ENCODE measurements at places on chromosomes 3 and 15.

GRCh38 chr3:120182613-120183511 is 88.6 kb upstream of the GSK3B start:
- no peak for DNase-seq

- DNase-seq: no peak
These were observed 17.4 kb upstream of the NOX5 start for GRCh38 chr15:68997050-68997449.

DNA sequence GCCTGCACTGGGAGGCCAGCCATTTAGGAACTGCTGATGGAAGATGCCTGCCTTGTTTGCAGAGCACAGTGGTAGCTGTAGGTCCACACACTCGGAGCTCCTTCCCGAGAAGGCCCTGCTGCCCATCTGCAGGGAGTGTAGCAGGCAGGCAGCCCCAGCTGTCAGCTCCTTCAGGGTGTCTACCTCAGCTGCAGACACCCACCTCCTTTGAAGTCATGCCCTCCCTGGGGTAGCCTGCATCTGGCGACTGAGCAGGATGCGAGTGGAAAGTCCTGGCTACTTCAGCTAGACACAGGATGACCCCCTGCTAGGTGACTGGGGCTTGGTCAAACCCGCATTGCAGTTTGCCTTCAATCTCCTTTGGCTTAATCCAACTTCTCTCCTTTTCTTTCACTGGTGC is 93.2 kb upstream of the TLE3 start:
- DNase-seq: no peak

GRCh38 chr3:192514754-192515663 is 212.3 kb downstream of the FGF12 start:
- peak; percentile 39 for DNase-seq

DNA sequence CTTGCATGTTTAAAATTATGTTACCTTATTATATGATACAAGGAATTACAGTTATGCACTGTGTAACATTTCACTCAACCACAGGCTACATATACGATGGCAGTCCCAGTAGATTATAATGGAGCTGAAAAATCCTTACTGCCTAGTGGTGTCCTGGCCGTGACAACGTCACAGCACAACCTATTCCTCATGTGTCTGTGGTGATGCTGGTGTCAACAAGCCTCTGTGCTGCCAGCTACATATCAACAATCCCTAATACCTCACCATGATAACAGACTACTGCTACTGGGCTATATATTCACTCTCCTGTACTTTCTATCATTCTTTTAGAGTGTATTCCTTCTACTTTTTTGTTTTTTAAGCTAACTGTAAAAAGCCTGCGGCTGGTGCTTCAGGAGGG is 80.2 kb upstream of the OCA2 start:
- no peak for DNase-seq

- no peak for DNase-seq
These were observed 76.3 kb upstream of the IQSEC1 start for GRCh38 chr3:13149330-13150108.

- DNase-seq: no peak
These were observed 499.0 kb downstream of the DIPK2A start for GRCh38 chr3:144470666-144471065.

DNA sequence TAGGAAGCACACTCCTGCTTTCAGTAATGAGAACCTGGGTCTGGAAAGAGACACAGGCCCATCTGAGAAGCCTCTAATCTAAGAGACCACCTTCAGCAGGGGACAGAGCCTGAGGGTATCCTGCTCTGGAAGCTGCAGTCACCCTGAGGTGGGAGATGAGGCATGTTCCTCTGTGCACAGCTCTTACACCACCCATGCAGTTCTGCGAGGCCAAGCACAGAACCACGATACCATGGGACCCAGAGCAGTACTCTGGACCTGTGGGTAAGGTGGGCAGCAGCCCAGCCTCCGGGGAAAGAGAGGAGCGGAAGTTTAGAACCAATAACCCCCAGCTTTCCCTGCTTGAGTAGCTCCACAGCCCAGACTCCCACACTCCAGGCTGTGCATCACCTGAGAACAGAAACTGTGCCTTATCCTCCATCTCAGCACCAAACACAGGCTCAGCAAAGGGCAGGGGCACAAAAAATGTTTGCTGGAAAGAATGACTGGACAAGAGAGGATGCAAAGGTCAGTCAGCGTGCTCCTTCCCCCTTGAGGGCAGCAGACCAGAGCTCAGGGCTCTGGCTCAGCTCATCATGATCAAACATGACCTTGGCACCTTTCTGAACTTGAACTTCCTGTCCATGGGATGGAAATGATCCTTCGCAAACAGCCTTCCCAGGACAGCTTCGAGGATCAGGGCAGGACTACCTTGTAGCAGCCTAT is 43.1 kb downstream of the RBPMS2 start:
- DNase-seq: no peak

GRCh38 chr3:146469150-146470017 is at the start of gene PLSCR2:
Gene PLSCR2 (minus strand): TSS chr3:146469561. CDS start chr3:146459904, 9,657 bp downstream.
- DNase-seq: no peak

GRCh38 chr3:61538486-61538885 is 22.9 kb upstream of the PTPRG start:
- no peak for DNase-seq

DNA sequence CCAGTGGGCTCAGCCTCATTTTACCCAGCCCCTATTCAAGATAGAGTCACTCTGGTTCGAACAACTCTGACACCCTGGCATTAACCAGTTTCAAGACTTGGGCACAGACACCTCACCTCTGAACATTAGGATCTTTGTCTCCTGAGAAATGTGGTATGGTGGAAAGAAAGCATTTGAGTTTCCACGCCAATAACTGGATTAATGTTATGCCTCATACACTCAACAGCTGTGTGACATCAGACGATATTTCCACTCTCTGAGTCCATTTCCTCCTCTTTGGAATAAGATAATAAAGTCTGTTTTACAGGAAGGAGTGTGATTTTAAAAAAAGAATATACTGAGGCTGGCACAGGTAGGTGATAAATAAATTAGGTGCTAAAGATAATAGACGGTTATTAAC is 121.3 kb upstream of the CHL1 start:
- DNase-seq: no peak

DNA sequence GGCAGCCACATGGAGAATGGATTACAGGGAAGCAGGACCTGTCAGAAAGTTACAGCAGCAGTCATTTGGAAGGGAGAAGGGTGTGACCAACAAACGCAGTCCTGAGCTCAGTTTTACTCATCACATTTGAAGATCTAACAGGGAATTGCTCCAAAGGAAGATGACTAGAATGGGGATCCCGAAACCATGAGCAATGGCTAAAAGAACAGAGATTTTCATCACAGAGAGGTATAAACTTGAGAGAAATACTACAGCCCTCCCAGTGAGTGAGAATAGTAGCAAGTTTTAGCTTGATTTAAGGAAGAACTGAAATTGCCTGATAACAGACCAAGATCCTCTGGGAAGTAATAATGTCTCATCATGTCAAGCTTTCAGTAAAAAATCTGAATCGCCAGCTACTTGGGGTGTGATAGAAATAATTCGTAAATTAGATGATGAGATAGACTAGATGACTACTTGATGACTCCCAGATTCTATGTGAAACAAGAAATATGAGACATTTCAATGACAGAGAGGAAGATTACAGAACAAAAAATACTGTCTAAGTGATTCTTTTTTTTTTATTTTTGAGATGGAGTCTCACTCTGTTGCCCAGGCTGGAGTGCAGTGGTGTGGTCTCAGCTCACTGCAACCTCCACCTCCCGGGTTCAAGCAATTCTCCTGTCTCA is 16.9 kb downstream of the CD47 start:
- DNase-seq: no peak

GRCh38 chr3:180707896-180708295 is 28.6 kb upstream of the CCDC39 start:
- no peak for DNase-seq

GRCh38 chr3:78347176-78347575 is 1307.3 kb downstream of the ROBO2 start:
- no peak for DNase-seq

DNA sequence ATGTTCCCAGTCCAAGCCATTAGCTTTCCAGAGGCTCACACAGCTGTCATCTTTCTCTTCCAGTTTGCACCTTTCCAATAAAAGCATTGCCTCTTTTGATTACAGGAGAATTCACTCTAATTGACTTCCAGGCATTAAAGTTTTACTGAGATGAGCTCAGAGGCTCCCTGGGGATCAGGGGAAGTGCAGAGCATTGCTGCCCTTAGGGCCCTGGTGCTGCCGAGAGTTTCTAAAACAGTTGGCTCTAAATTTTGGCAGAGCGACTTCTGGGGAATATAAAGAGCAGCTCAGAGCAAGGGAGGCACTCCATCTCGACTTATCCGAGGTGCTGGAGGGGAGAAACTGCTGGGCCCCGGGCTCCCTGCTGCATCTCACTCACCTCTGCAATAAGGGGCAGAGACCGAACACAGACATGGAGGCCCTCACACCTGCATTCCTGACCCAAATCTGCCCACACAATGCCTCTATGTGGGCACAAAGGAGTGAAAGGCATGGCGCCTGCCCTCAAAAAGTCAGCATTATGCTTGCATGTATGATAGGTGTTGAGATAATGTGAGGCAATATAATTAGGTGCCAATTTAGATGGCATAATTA is 61.7 kb downstream of the SCN11A start:
- DNase-seq: no peak

DNA sequence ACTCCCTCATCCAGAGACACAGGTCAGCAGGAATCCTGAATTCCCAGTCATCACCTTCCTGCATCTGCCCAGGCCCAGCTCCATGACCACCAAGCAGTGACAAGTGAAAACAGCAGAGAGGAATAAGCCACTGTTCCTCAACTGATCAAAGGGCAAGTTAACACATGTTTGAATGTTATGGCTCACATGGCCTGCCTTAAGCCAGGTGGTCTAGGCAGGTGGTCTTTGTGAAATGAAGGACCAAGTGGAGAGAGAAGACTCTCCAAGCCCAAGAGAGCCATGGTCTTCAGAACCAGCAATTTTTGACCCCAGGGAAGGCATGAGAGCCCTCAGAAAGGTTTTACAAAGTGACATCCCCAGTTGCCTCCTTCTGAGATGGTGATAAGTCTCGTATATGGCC is 161.8 kb downstream of the EPHB1 start:
- no peak for DNase-seq
